ENCODE measurements at places on chromosomes 3 and 15.

DNA sequence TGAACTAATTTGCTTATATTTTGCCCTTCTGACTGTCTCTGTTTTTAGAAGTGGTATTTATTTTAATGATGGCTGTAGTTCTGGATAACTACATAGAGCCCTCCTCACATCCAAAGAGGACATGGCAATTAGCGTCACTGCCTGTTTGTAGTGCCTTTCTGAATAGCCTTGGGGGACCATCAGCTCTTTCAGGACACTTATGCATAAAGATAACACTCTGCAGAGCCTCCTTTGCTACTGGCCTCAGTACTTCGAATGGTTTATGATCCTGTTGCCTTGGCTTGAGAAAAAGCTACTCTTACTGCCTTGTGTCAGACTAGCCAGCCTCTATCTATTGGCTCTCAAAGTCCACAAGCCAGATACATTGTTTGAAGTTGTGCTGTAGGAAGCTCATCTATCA lies 105.4 kb upstream of the SPRED1 start:
- DNase-seq, result no peak

- no peak for DNase-seq
These were observed 7.7 kb upstream of the ONECUT1 start for GRCh38 chr15:52797625-52798501.

DNA sequence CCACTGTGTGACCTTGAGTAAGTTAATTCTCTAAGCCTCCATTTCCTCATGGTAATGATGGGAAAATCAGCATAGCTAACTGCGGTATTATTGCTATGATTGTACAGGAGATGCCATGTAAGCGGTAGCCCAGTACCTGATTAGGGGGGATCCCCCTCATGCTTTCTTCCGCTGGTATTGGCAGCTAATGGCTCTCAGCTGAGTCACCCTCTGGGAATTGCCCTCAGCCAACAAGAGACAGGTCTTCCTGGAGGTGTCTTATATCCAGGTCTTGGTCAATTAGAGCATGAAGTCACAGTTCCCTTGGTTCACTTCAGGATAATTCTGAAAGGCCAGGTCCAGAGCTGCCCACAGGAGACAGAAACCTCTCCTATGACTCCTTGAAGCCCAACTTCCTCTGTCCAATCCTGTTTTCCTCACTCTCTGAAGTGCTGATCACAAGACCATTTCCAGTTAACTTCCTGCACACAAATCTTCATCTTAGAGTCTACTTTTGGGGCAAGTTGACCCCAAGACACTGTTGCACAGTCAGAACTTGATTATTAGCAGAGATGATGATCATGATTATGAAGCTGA lies 724.7 kb upstream of the ZNF385D start:
- no peak for DNase-seq

DNA sequence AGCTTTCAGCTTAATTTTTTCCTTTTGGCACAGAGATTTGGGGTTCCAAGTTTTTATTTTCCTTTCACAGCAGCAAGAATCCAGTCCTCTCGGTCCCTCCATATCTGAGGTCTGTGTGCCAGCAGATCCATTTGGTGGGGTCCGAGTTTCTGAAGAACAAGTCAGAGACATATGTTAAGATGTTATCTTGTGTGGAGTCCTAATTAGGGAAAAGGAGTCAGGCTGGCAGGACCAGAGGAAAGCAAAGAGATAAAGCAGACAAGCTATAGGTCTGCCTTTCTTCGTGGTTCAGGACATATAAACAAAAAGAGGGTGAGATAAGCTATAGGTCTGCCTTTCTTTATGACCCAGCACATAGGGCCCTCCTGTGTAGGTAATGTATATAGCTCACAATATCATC lies 54.9 kb downstream of the TMED3 start:
- DNase-seq, result no peak

GRCh38 chr3:160157321-160157720 lies 67.9 kb upstream of the C3orf80 start:
- no peak for DNase-seq

DNA sequence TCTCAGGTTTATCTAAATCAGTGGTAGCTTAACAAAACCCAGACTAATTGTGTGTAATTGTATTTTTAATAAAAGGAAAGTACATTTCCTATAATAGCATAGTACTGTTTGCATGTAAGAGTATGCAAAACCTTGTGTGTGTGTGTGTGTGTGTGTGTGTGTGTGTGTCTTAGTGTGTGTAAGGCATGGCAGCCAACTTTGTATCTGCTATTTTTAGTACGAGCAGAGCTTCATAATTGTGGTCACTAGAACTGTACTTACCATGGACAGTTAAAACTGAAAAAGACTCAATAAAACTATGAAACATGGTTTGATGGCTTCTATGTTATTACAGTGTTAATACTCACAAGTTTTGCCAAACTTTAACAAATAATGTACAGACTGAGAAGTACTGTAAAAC lies 6.2 kb downstream of the P2RY1 start:
- DNase-seq, result no peak

DNA sequence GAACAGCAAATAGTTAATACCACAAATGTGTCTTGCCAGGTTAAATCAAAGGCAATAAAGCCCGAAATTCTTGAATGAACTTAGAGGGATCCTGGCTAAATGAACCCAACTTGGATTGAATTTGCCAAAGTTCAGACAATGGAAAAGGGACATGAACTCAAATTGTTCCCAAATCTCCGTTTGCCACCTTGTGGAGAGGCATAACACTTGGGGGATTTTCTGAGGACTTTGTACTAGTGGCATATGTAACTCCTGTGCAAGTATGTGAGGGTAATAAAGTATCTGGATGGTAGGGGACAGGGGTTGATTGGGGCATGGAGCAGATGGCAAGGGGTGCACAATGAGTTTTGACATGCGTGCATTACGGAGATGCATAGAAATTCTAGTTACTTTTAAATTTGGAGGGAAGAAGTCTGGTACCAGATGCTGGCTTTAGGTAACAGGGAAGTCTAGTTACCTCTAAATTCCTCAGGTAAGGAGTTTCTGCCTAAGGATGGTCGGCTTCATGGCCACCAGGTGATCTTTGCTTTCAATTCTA lies 1.2 kb upstream of the TCAIM start:
- DNase-seq, result no peak

DNA sequence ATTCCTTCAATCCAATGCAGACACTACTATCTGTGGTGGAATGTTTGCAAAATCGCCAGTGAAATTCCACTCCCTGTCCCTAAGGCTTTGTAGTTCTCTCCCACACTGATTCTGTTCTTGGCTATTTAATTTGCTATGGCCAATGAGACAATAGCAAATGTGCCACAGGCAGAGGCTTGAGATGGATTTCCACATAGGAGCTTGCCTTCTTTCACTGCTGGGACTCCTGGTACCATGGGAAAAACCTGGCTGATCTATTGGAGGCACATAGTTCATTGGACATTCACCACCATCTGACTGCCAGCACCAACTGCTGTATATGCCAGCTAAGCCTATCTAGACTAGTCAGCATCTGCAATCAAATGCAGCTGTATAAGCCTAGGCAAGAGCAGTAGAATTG lies 103.8 kb downstream of the NR1D2 start:
- DNase-seq, result no peak

DNA sequence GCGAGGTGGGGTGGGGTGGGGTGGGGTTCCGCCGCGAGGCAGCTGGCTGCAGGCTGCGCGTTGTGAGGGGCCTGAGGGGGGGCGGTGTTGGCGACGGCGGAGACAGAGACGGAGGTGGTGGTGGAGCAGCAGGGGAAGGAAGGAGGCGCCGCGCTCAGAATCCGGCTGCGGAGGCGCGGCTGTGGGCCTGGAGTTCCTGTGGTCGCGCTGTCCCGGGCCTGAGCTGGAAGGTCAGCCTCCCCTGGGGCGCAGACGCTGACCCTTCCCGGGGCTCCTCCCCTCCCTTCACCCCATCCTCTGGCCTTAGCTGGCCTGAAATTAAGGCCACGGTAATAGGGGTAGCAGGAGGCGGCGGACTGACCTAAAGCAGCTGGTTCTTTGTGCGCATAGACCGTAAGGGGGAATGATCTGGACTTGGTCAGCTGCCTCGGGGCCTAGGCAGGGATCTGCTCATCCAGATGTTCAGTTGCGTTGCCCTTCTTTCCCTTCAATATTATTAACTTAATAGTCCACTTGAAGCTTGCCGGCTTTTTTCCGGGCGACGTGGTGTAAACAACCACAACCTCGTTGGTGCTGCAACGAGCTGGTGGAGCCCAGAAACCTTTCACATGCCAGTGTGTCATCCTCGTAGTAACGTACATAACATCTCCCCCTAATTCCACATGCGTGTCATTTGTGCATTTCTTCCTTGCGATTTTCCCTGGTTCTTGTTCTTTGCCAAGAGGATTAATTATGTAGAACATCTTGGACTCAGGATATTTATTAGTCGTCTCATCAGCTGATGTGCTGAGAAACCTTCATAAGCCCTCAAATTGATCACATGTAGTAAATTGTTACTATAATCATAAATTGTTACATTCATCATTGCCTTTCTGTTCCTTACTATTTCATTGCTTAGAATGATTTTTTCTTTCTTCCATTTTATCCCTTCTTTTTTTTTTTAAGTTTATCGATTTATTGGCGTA lies 626 bp downstream of the SEC62 start:
- DNase-seq, result peak; percentile 43

DNA sequence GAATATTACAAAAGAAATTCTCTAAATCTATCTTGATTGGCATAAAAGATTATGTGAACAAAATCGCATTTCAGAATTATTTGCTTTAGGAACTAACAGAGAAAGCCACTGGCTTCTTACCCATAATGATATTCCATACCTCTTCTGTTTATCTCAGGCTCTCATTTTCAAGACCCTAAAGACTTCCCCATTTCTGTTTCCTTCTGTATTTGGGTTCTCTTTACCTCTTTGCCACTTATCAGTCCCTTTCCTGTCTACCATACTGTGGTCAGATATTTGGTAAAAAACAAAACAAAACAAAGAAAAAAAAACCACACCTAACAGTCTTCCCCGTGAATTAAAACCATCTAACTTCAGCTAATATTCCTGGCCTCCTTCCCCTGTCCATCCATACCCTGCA lies 108.5 kb downstream of the LRRC28 start:
- no peak for DNase-seq

DNA sequence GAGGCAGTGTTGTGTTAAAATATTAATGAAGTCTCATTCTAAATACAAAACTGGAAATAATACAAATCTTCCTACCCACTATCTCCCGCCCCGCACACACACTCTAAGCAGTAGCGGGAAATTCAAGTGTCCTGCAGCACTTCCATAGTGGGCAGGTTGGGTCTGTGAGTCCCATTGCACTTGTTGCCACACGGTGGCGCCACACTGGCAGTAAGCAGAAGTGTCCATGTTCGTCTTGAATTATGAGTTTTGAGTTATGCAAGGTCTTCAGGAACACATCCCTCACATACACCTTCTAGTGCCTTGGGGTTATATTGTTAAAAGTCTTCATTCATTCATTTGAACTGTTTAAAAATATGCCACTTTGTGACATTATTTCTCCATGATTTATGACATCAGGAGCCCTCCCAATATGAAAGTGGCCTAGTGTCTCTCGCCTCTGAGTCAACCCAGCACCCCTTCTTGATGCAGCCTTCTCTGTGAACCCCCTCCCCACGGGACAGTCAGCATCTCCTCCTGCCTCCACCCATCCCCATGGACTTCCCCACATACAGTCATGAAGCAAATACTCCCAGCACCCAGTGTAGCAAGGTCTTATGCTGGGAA lies 17.6 kb upstream of the CCDC174 start:
- DNase-seq, result peak; percentile 59

Data from CD4-positive, alpha-beta T cell treated with Interleukin-1 beta for 1 hour (primary cell).